ENCODE measurements at places on chromosomes 7 and 10. TPM values are rescaled to one million over a fixed set of nuclear protein-coding genes. Genes with fewer than 3 reads are reported as not detected.
A peak's percentile ranks its signal among the peaks of the same experiment; 100 is the strongest.

- DNase-seq, result no peak
These were observed 16.5 kb upstream of the TRIM8 start for GRCh38 chr10:102627736-102628293.

DNA sequence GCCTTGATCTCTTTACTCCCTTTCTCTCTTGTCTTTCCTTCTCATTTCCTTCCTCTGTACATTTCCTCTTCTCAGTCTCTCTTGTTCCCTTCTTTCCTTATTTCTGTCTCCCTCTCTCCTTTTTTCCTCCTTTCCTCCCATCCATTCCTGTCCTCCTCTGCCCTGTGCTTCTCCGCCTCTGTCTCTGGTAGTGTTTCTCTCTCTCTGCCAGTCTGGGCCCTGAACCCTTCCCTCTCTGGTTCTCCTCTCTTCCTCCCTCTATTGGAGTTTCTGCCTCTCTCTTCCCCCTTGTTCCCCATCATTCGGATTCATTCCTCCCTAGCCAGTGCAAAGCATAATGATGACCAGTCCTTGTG lies 13.2 kb upstream of the PAX2 start:
- DNase-seq, result no peak

KEL gene
- not detected for total RNA-seq

DNA sequence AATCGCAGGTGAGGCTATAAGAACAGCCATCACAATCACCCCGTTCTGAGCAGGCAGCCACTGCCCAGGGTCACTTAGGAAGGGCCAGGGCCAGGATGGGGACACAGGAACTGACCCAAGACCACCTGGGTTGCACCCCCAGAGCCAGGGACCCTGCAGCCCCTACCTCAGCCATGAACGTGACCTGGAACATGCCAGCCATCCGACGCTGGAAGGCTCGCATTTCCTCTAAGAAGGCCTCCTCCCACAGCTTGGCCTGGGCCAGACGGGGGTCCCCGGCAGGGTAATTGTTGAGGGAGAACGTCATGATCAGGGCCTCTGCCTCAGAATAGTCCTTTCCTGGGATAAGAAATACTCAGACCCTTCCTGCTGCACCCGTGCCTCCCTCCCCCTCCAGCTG lies 5.0 kb downstream of the NPC1L1 start:
- DNase-seq, result no peak

MARVELD1 gene
- total RNA-seq, result 37.0 TPM

CALML5 gene
- total RNA-seq, result not detected

HOXA2 gene
- total RNA-seq, result 2.7 TPM

GRCh38 chr10:130746311-130746710 lies 565.2 kb downstream of the TCERG1L start:
- no peak for DNase-seq

DOCK1 gene
- total RNA-seq, result 64.0 TPM

FGFBP3 gene
- 2.3 TPM for total RNA-seq

DNA sequence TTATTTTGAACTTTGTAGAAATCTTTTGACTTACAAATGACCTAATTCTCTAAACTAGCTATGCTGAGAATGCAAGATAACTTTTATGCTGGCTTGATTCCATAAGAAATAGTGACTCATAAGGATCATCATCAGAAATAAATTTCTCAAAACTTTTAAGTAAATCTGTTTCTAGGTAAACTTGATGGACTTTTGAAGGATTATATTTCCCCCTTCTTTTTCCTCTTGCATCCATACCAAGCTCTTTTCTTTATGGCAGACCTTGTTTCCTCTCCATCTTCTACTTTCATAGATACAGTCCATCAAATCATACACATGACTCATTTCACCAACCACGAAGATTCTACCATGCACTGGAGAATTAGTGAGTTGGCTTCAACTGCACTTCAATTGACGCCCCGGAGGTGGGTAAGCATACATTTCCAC lies 336.3 kb downstream of the KCNMA1 start:
- no peak for DNase-seq

DNA sequence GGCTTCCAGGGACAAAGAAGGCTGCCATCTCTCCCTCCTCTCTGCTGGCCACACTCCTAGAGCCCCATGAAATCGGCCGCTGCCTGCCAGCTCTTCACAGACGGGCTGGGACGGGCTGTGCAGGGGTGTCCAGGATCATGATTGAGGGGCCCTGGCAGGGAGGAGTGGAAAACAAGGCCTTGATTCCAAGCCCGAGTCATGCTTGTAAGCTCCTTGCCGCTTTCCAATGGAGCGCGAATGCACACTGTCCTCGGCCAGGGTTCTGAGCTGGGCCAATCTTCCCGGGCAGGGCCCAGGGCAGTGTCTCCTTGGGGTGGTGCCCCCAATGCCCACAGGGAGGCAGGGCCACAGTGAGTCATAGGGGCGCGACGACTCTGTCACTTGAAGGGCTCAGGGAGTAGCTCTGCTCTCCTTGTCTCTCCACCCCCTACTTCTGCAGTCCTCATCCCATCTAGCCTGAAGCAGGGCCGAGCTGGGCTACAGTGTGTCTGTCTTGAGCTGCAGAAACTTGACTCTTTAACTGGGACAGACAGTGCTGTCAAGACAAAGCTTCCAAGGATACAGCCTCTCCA lies 186.2 kb upstream of the SVIL start:
- DNase-seq, result peak; percentile 72

- no peak for DNase-seq
These were observed 302.7 kb downstream of the RPS24 start for GRCh38 chr10:78336402-78336791.

DNA sequence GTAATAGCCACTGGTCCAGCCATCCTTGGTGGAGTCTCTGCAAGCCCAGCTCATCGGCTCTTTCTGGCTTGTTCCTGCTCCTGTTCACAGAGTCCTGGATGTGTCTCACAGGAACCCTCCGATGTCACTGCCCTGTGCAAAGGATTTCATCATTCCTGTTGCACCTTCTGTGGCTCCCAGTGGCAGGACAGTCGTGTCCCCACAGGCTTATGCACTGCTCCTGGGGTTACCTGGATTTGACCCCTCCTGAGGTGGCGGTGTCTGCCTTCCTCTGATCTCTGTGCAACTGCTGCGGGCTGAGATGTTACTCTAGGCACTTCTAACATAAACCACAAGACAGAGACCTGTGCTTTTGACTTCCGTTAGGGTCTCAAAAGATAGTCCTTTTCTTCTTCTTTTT lies 30.6 kb downstream of the APBB1IP start:
- DNase-seq, result no peak

DNA sequence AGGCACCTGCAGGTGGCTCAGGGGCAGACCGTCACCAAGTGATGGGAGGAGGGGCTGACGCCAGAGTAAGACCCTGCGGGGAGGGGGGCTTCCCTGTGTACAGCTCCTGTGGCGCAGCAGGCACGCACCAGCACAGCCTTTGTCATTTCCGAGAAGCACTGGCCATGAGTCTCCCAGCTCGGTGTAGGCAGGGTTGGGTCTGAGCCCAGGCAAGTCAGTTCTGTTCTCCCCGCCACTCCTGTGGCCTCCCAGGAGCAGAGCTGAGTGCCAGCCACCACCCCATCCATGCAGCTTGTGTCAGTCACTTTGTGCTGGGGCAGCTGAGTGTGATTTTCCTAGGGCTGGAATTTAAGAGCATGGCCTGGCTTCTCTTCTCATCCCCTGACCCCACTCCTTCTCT lies 13.2 kb downstream of the CPSF4 start:
- DNase-seq, result no peak

- no peak for DNase-seq
These were observed 1.2 kb downstream of the MICALL2 start for GRCh38 chr7:1457949-1458682.

CPA1 gene
- not detected for total RNA-seq

AOC1 gene
- total RNA-seq, result 682 TPM

- DNase-seq, result no peak
These were observed 241.3 kb upstream of the KMT2E start for GRCh38 chr7:104772405-104773345.

SLC16A9 gene
- total RNA-seq, result 42.3 TPM

DNA sequence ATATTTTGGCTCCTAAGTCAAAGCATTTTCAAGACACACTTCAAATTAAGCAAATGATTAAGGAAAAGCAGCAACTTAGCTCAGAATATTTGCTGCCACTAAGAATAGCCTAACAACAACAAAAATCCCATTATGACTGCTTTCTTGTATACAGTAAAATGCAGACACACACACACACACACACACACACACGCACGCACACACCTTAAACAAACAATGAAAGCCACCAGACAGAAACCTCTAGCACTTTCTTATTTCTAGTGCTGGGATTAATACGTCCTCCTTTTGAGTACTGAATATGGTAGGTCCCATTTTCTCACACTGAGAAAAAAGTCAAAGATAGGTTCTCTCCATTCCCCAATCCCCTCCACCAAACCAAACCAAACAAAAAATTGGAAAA lies 23.4 kb upstream of the FEZF1 start:
- DNase-seq, result no peak

- no peak for DNase-seq
These were observed 10.3 kb upstream of the IFIT1B start for GRCh38 chr10:89367529-89367928.

- DNase-seq, result peak; percentile 4
These were observed 95.5 kb downstream of the PPP1R17 start for GRCh38 chr7:31782411-31782991.

DNA sequence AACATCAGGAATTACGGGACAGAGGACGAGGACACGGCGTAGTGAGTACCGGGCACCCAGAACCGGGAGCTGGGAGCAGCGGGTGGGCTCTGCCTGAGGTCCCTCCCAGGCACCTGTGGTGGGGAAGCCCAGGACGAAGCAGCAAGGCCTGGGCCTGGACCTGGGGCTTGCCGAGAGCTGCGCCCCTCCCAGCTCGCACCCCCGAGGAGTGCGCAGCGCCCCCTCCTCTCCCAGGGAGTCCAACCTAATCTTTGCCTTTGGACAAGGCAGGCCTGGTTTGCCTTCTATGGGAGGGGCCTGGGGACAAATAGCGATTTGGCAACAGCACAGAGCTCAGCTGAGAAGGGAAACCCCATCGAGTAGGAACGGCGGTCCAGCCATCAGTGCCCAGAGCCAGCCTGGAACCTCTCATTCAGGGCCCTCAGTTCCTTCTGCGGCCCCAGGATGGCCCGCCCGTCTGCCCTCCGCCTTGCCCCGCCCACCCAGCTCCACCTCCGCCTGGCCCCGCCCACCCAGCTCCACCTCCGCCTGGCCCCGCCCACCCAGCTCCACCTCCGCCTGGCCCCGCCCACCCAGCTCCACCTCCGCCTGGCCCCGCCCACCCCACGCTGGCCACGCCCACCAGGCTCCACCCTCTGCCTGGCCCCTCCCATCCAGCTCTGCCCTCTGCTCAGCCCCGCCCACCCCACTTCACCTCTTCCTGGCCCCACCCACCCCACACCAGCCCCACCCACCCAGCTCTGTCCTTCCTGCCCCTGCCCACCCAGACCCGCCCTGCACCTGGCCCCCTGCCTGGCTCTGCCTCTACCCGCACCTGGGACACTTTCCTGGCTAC lies 32.5 kb upstream of the KNDC1 start:
- DNase-seq, result peak; percentile 17

DNA sequence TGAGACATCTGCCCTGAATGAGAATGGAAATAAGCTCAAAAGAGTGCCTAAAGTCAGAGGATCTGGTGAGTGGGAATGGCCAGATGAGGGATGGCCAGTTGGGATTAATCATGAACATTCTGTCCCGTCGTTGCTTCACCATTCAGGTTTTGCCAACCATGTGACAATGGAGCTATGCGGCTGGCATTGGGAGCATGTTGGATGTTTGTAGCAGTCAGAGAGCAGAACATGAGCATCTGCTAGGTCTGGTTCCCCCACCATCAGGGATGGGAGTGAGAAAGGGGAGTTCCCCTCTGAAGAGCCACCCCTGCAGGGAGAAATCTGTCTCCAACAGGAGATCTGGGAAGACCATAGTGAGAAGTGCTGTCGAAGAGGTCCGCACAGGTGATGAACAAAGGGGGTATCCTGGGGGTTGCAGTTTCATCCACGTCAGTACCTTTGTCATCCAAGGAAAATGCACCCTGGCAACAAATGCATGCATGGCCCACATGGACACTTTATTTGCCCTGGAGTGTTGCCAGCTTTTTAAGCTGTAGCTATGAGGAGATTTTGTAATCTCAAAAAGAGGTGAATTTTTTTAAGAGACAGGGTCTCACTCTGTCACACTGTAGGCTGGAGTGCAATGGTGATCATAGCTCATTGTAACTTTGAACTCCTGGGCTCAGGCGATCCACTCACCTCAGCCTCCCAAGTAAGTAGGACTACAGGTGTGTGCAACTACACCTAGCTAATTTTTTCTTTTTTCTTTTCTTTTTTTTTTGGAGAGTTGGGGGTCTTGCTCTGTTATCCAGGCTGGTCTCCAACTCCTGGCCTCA lies 190.2 kb downstream of the CAMK1D start:
- DNase-seq, result no peak

SLC29A4 gene
- total RNA-seq, result 23.4 TPM

VWA2 gene
- total RNA-seq, result 1.1 TPM

- DNase-seq, result no peak
These were observed 38.6 kb downstream of the HACD1 start for GRCh38 chr10:17578603-17579002.

PODXL gene
- 13.7 TPM for total RNA-seq

DNA sequence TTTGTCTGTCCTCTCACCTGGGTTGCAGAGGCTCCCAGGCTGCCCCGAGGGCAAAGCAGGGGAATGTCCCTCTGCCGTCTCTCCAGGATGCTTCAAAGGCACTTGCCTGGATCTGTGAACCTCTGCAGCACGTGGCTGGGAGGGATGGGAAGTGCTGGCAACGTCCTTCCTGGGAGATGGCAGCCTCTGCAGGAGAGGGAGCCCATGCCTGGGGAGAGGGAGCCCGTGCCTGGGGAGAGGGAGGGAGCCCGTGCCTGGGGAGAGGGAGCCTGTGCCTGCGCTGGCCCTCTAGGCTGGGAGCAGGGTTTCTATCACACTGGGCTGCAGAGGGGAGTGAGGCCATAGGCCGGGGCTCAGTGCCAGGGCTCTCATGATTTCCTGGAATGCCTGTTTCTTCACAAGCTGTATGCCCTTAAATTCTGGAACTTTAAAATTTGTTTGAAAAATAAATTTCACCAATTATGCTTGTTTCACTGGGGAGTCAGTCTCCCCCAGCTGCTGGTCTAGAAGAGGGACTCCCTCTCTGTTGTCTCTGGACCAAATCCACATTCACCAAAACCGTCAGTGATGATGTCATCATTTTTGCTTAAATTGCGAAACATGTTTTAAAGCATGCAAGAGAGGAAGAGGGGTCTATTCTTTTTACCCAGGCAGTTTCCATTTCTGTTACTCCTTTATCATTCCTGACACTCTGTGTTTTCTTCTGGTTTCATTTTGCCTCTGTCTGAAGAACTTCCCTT lies 135.7 kb downstream of the DNAJB6 start:
- no peak for DNase-seq

DNA sequence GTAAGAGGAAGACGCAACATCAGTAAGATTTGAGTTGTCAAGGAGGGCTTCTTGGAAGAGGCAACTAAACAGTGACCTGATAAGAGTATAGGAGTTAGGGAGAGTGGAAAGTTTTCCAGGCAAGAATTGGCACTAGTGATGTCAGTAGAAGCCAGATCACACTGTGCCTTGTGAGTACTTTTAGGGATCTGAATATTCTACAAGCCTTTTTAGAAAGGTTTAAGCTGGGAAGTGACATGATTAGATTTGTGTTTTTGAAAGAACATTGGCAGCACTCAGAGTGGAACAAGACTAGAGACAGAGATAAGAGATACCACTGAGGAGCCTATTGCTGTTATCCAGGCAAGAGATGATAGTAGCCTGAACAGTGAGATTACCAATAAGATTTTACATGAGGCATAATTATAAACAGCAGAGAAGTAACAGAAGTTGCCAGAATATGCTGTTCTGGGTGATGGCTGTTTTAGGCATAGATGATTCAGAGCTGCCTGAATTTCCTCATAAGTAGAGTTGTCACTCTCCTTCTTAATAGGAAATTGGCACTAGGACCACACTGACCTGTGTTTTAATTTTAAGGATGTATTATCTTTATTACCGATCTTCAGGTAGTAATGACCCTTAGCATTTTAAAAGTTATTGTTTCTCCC lies 45.6 kb downstream of the NHLRC2 start:
- no peak for DNase-seq

GRCh38 chr10:110912374-110912773 lies 6.6 kb downstream of the BBIP1 start:
- DNase-seq, result no peak

Data from left colon (tissue), 2 donors.